ENCODE measurements at places on chromosomes 6 and 20.

DNA sequence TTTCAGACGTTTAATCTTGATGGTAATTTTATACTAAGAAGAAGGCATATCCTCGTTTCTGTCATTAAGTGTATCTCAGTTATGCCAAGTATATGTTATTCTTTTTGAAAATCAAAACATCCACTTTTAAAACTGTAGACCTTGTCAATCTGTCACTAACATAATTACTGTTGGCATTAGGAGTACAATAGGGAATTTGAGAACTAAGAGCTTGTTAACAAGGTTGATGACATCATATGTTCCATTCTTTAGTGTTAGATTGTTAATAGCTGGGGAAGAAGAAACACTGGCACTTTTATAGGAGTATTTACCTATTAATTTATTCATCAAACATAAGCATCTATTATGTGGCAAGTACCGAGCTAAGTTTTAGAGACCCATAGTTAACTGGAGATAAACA, 76.2 kb downstream of the MAP3K4 start:
- no peak for DNase-seq

GRCh38 chr20:33148040-33148439, 19.9 kb upstream of the BPIFA2 start:
- DNase-seq, result no peak

- no peak for DNase-seq
These were observed 14.5 kb downstream of the SLC22A1 start for GRCh38 chr6:160135907-160136655.

GRCh38 chr6:44338228-44339122, 4.0 kb upstream of the SPATS1 start:
- peak; percentile 28 for DNase-seq

Measured in stimulated activated CD8-positive, alpha-beta memory T cell treated with anti-CD3 and anti-CD28 coated beads, Interleukin-7, amount 100 ng/mL, for 1 hour (primary cell).